ENCODE measurements at places on chromosomes 12 and 14. TPM values are rescaled to one million over a fixed set of nuclear protein-coding genes. Genes with fewer than 3 reads are reported as not detected.

DNA sequence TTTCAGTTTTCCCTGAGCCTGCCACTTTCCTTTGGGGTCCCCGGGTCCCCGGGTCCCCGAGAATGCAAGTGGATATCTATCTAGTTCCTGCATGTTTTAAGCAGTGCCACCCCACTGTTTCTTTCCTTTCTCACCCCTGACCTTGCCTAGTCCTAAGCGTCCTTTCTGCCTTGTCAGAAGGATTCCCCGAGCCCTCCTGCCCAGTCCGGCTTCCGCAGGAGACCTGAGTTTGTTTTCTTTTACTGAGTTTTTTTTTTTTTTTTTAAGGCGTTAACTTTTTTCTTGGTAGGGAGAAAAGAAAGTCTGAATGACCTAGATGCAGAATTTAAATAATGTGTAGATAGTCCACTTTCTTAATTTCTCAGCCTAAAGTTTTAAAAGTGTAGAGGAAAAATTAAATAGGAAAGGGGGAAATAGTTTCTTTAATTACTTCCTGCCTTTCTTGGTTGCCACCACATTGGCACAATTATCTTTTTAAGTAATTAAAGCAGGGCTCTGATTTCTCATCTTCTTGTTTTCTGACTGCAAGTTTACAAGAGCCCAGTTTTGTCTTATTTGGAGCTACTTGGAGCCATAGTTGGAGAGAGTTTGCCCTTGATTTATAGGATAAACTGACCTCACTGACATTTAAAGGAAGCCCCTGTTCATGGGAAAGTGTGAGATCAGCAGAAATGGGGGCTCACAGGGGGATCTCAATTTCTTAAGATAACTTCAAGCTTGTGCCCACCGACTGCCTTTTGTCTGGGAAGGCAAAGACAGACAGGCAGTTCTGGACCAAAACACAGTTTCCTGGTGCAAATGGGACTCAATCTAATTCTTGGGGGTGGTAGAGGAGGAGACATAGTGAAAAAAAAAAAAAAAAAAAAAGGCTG is 2.9 kb downstream of the PAX9 start:
- no peak for DNase-seq

- no peak for DNase-seq
Measured at GRCh38 chr14:88470542-88471440, 84.0 kb downstream of the PTPN21 start.

GRCh38 chr14:22497671-22498093 is 91.3 kb downstream of the DAD1 start:
- no peak for DNase-seq

- DNase-seq: no peak
Measured at GRCh38 chr14:23066855-23067744, 9.8 kb upstream of the CDH24 start.

Gene ANKRD33
- 0.62 TPM for total RNA-seq

Gene TMEM253
- total RNA-seq: 1.8 TPM

Gene FOXG1
- total RNA-seq: 1.7 TPM

Gene ADCY4
- 2.2 TPM for total RNA-seq

DNA sequence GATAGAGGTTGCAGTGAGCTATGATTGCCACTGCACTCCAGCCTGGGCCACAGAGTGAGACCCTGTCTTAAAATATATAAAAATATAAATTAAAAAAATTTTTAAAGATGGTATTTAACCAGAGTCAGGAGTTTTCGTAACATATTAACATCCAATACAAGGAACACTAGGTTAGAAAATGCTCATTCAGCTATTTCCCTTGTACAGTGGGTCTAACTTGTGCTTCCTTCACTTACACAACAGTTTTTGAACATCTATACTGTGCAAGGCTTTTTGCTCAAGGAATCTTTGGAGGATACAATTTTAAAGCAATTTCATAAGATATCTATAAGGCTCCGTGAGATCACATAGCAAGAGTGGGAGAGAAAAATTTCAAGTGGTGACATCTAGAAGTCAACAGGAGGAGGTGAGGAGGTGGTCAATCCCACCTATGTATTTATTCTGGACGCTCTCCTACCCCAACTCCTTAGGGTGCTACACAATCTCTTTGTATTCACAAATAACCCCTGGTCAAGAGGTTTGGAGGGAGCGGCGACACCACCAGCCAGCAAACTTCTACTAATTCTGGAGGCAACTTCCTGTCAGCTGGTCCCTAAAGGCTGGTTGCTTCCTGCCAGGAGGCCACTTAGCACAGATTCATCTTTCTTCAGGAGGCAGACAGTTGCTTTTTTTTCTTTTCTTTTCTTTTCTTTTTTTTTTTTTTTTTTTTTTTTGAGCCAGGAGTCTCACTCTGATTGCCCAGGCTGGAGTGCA is 22.2 kb downstream of the DUSP16 start:
- DNase-seq: no peak

DNA sequence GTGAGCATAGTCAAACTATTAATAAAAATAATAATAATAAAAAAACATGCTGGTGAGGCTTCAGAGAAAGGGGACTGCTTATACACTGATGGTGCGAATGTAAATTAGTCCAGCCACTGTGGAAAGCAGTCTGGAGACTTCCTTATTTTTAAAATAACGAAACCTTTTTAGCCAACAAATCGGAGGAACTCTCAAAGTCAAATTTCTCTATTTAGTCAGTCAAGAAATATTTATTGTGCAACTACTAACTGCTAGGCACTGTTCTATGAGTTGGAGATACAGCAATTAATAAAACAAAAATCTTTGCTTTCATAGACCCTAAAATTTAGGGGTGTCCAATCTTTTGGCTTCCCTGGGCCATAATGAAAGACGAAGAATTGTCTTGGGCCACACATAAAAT is 10.8 kb downstream of the TAOK3 start:
- no peak for DNase-seq

- DNase-seq: no peak
Measured at GRCh38 chr14:50605766-50606165, 45.8 kb downstream of the ATL1 start.

Gene TUNAR
- total RNA-seq: 7.4 TPM

DNA sequence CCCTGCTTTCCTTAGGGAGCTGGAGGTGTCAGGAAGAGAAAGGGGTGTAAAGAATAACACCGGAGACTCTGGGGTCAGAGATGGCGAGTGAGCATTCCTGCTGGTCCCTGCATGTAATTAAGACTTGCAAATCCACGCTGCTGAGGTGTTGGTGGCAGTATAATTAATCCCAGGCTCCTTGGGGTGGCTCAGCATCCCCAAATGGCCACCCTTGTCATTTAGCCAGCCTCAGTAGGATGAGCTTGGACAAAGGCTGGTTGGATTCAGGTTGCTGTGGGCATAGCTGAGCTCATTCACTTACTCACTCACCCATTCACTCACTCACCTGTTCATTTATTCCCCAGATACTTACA is 174.4 kb upstream of the RPH3A start:
- no peak for DNase-seq

Gene ENTPD5
- total RNA-seq: 25.8 TPM

GRCh38 chr12:98882526-98882925 is 237.4 kb downstream of the APAF1 start:
- DNase-seq: no peak

Gene MANSC4
- total RNA-seq: not detected

Gene DBX2
- 0.10 TPM for total RNA-seq

DNA sequence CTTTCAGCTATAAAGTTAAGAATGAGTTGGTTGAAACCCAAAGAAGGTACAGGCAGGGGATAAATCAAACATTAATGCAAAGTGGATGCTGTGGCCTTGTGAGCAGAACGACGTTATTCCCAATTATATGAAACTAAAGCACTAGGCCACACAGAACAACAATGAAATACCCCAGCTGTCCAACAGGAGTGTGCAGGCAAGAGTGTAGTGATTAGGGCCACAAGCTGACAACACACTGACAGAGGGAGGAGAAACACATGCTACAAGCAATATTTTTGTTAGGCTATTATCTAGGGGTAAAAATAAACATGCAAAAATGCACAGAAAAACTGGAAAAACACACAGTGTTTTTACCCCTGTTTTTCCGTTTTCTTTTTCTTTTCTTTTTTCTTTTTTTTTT is 15.0 kb downstream of the MAP3K9 start:
- DNase-seq: no peak

DNA sequence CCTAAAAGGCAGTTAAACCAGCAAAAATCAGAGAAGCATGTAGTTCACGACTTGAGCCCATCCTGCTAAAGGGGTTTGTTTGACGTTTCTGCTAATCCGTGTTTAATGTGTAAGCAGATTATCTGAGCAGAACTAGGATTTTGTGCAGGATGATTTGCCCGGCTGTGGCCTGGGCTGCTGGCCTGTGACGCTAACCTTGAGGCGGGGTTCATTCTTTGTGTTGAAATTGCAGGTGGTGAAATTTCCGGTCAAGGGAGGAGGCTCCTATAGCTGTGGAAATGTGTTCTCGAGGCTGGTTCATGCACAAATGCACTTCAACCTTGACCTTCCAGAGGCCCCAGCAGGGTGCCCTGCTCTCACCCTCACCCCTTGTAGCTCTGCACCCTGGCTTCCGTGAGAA is 63.7 kb downstream of the SLC24A4 start:
- no peak for DNase-seq

GRCh38 chr12:51976376-51977160 is 25.1 kb downstream of the ACVR1B start:
- no peak for DNase-seq

DNA sequence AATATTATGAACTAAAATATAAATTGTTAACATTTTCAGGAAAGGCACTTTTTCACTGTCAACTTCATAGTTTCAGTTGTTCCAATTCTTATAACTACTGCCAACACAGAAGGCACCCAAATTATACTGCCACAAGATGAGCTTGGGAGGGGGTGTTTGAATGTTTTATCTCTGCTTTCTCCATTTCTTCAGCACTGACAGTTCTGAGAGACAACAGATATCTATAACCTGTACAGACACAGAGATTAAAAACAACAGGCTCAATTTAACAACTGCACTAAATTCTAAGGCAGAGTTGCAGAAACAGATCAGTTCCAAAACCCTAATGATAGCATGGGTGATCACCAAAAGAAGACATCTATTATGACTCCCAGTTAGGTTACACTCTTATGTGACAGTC is 12.8 kb downstream of the SCAF11 start:
- no peak for DNase-seq

Gene OR4N5
- total RNA-seq: not detected

Gene CLEC2A
- not detected for total RNA-seq

Gene CLEC14A
- total RNA-seq: 0.62 TPM

DNA sequence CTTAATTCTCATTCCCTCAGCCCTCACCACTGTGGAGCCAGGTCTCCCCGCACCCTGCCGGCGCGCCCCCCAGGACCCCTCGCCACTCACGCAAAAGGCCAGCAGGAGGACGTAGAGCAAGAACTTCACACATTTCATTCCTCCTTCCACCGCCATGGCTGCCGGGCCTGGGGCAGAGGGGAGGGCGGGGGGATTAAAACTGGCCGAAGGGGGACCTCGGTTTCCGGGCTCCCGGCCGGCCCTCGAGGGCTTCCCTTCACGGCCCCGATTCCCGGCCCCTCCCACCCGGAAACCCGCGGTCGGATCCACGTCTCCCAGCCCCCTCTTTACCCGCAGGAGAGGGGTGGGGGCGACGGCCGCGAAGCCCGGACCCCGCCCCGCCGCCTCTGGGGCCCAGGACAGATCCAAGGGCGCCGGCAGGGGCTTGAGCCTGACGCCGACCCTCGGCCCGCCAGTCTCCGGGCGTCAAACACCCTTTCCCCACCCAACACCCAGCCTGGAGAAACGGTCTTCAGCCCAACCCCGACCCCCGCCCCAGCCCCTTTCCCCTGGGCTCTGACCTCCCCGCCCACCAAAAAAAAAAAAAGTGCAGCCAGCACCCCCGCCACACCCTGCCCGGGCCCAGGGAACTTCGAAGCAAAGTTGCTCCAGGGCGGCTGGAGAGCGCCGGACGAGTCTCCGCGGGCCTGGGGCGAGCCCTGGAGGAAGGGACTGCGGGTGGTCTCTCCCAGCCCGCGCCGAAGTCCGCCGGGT is 447 bp downstream of the CD63 start:
- no peak for DNase-seq

Gene CEP290
- total RNA-seq: 8.0 TPM

Gene TWF1
- 101 TPM for total RNA-seq

Gene RNASE3
- not detected for total RNA-seq

- DNase-seq: no peak
Measured at GRCh38 chr14:21988413-21988812, 314.8 kb upstream of the OR4E1 start.

- no peak for DNase-seq
Measured at GRCh38 chr14:24082411-24083080, 11.2 kb downstream of the CPNE6 start.

Gene OSBPL8
- 56.1 TPM for total RNA-seq

DNA sequence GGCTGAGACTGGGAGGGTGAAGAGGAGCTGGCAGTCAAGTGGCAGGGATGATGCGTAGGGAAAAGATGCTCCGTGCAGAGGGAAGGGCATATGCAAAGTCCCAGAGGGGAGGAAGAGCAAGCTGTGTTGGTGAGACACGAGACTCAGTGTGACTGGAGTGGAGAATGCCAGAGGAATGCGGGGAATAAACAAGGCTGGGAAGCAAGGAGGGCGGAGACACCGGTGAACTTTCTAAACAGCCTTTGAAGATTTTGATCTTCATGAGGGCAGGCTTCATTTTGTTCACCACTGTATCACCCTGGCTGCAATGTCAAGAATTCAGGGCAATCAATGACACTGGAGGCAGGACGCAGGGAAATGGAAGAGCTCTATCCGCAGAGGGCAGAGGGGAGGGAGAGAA is 535.8 kb downstream of the FUT8 start:
- DNase-seq: no peak

Gene RTRAF
- total RNA-seq: 185 TPM

Gene GLT8D2
- 19.8 TPM for total RNA-seq

GRCh38 chr12:98446682-98447081 is 68.7 kb upstream of the TMPO start:
- no peak for DNase-seq

Gene FAM186B
- total RNA-seq: 0.14 TPM

GRCh38 chr12:100221523-100221922 is 20.9 kb downstream of the ACTR6 start:
- no peak for DNase-seq

Gene PDZRN4
- 0.86 TPM for total RNA-seq

DNA sequence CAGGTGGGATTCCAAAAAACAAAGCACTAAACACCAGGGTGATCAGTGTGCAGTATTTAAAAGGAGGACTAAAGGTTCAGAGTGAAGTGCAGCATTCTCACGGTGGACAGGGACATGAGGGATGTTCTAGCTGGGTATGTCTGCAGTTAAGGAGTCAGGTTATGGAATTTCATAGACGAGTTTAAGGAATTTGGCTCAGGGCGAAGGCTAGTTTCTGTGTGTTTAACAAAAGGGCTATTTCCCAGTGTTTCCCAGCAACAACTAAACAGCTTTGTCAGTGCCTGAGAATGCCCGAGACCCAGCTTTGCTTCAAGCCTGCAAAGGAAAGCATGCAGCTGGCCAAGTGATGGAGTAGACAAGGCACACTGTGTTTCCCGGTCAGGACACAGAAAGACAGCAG is 7.0 kb downstream of the KRT1 start:
- DNase-seq: no peak

- DNase-seq: no peak
Measured at GRCh38 chr12:129776977-129777667, 126.7 kb downstream of the TMEM132D start.

All from type B pancreatic cell (in vitro differentiated cells).